HCT116 (cell line): ENCODE measurements at places on chromosomes 5 and 9. TPM values are rescaled to one million over a fixed set of nuclear protein-coding genes. Genes with fewer than 3 reads are reported as not detected.

DNA sequence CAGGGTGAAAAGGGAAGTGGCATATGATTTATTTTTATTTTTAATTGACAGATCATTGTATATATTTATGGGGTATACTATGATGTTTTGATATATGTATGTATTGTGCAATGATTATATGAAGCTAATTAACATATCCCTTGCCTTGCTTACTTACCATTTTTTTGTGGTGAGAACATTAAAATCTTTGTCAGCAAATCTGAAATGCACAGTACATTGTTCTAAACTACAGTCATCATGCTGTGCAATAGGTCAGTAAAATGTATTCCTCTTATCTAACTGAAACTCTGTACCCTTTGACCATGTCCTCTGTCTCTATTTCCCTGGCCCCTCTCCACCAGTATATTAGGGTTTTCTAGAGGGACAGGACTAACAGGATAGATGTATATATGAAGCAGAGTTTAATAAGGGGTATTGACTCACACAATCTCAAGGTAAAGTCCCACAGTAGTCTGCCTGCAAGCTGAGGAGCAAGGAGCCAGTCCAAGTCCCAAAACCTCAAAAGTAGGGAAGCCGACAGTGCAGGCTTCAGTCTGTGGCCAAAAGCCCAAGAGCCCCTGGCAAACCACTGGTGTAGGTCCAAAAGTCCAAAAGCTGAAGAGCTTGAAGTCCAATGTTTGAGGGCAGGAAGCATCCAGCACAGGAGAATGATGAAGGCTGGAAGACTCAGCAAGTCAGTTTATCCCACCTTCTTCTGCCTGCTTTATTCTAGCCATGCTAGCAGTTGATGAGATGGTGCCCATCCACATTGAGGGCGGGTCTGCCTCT, 122.2 kb upstream of the FBXL7 start:
- DNase-seq = no peak

- DNase-seq = no peak
These were observed 42.7 kb downstream of the TENT4A start for GRCh38 chr5:6755941-6756340.

DNA sequence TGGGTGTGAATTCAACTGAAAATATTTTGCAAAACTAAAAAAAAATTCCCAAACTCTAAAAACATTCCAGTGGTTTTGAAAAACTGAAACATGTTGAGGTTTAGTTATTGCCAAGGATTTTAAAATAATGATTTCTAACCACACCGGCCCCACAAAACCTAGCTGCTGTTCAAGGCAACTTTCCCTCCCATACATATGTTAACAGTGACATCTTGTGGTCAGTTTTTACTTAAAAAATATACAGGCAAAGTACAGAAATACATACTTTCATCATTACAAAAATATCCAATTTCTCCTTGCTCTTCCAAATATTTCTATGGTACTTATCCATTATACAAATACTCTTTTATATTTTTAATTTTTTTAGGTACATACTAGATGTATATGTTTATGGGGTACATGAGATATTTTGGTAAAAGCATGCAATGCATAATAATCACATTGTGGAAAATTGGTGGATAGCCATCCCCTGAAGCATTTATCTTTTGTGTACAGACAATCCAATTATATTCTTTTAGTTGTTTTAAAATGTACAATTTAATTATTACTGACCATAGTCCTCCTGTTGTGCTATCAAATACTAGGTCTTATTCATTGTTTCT, 34.4 kb upstream of the MRPS30 start:
- peak; percentile 38 for DNase-seq

DNA sequence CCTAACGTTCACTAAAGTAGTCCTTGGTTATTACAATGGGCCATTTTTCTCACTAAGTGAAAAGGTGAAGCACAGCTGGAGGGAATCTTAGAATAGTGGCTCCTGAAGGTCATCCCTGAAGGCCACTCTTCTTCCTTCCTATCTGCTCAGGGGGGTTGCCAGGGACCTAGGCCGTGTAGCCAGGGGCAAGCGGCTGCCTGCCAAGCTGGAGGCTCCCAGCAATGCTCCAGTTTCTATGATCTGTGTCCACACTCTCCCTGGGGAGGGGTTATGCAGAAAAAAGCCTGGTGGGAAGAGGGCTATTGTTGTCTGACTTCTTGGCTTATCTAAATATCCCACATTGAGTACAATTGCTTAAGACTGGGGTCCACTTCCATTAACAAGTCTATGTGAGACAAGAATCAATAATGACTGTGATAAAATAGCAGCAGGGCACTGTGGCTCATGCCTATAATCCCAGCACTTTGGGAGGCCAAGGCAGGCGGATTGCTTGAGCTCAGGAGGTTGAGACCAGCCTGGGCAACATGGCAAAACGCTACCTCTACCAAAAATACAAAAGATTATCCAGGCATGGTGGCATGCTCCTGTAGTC, 3.8 kb downstream of the NMRK1 start:
- DNase-seq = no peak

DNA sequence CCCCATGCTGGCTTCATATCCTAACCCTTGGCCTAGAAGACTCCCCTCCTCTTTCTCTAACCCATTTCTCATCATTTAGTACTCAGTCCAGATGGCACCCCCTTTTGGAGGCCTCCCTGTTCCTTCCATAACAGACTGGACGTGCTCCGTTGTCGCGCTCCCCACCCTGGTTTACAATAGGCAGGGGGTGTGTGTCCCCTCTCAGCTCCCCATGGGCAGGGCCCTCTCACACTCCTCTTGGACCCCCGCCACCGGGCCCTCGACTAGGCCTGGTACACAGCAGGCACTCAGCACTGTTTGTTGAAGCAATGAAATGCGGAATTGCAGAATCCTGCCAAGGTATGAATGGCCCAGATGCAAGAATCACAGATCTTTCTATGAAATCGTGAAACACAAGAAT, 227.4 kb downstream of the FSTL4 start:
- DNase-seq = no peak

DNA sequence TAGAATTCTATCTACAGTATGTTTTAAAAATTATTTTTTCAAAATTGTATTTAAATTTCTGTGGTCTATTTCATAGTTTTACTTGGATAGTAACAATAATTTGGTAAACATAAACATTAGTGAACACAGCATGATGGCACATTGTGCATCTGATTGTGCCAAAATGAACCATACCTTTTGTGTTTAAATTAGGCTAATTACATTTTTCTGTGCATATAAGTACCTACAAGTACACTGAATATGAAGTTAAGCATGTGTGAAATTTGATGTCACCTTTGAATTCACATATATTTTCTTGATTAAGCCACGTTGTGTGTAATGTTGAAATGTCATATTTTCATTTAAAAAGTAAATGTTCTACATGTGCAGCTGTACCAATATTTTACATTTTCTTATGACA, 13.4 kb downstream of the PBX3 start:
- DNase-seq = no peak

DNA sequence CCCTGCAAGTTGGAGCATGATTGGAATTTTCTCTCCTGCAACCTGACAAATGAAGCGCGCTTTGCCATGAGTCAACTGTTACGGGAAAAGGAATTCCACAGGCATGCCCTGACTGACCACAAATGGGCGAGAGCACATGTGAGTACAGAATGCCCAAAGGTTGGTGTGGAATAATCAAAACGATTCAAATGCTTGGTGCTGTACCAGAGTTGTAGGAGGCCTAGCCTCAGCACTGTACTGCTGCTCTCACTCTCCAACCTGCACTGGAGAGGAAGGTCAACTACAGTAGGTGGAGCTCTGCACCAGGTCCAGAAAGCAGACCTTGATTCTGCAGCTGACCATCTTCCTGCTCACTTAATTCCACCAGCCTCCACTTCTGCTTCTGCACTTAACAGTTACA, 406.9 kb upstream of the ACTBL2 start:
- DNase-seq = peak; percentile 46

- no peak for DNase-seq
These were observed 1523.9 kb downstream of the MAT2B start for GRCh38 chr5:165029099-165029870.

DNA sequence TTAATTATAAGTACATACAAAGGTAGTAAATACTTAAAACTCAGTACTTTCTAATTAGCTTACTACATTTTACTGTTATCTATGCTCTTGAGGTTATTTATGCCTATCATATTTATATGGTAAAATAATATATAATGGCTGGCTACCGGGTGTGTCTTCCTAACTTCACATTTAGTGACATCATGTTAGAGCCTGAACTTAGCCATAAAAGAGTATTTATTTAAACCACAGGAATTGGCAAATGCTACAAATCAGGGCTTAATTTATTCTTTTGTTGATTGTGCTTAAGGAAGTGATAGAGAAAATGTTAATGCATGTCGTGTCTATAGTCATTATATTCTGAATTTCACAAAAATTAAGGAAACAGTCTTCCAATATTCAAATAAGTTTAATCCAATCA, 73.1 kb downstream of the NDUFAF2 start:
- no peak for DNase-seq

DNA sequence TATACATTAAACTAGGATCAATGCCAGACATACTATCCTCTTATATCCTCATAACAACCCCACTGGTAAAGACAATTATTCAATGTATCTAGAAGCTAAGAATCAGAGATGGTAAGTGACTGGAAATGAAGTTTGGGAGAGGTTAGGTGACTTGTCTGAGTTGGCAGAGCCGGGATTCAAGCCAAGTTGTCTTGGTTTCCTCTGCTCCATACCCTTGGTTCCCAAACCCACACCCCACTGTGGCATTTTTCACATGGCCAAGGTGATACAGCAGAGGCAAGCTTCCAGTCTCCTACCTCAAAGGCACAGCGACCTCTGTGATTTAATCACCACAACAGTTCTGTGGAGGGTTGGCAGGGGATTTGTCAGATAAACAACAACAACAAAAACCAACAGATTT, 34.7 kb upstream of the ADRB2 start:
- no peak for DNase-seq

GRCh38 chr5:23136958-23137357, 283.8 kb upstream of the CDH12 start:
- DNase-seq = no peak

DNA sequence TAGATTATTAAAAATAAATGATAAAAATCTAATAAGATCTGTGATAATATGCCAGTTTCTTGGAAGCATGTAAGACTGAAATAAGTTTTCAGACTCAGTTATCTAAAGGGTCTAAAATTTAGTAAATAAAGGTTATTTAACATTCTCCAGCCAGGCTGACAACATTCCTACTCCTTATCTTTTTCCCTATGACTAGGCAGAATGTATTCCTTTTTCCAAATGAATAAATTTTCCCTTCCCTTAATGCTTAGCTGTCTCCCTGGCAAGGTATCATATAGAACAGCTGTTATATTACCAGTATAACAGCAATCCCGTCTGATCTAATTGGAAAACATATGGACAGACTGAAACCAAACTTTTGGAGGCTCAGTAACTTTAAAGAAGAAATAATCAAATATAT, 13.0 kb downstream of the MEGF9 start:
- DNase-seq = no peak

DNA sequence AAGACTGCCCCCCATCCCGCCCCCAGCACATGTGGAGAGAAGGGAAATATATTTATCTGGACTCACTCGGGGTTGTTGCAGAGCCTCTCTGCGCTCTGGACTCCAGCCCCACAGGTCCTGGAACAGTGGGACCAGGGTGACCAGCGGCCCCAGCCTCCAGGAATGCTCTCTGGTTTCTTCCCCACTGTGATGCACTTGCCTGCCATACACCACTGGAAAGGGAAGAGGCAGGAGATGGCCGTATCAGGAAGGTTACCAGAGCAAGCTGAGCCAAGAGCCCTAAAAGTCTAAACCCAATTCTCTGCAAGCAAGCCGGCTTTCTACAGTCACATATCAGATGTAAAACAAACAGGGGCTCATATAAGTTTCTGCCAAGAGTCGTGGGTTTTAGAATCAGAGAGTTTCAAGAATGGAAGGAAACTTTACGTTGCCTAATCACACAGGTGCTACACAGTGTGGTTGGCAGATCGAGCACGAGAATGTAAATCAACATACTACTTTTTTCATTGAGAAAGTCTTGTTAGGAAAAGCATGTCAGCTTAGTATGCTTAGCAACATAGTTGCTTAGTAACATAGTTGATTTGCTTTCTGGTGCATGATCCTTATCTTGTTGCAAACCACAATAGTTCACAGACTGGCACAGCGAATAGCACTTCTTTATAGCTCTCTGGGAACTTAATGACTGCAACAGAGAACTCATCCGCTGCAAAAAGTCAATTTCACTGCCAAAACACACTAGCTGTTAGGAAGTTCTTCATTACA, 201.2 kb downstream of the TARS1 start:
- DNase-seq = no peak

DNA sequence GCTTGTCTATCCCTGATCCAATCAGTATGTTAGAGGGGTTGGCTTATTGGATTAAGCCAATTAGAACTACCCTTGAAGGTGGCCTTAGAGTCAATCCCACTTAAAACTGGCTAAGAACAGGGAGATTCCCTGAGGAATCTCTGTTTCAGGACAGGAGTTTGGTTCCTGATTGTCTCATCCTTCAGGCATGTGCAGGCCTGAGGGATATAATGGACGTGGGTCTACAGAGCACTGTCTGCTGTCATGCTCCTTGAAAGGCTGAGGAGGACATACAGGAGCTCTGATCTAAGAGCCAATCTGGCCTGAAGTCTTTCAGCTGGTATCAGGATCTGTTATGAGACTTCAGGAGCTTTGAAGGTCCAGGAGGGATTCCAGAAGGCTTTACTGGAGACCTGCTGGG, 36.2 kb upstream of the PRXL2C start:
- DNase-seq = no peak

GRCh38 chr9:84374516-84374915, 34.0 kb upstream of the SLC28A3 start:
- DNase-seq = no peak

- no peak for DNase-seq
These were observed 6.3 kb upstream of the IL12B start for GRCh38 chr5:159336586-159336985.

GRCh38 chr5:10172247-10172646, 77.4 kb downstream of the ATPSCKMT start:
- DNase-seq = no peak

- DNase-seq = no peak
These were observed 127.7 kb upstream of the PPP1R2B start for GRCh38 chr5:156722358-156722757.

- DNase-seq = no peak
These were observed 273.7 kb downstream of the RASEF start for GRCh38 chr9:82789155-82789824.

GRCh38 chr5:53560028-53560427, 411 bp upstream of the NDUFS4 start:
- DNase-seq = no peak

- no peak for DNase-seq
These were observed 73.9 kb upstream of the UNC5A start for GRCh38 chr5:176736301-176736930.

The CCL27 gene
- 1.0 TPM for total RNA-seq

The SPINK4 gene
- total RNA-seq = not detected

The SEC24A gene
- total RNA-seq = 16.8 TPM

The DEPDC1B gene
- total RNA-seq = 39.7 TPM

The FAM221B gene
- total RNA-seq = not detected

The ADAMTSL2 gene
- total RNA-seq = not detected

The DCTN4 gene
- total RNA-seq = 78.8 TPM

The PCDHGB1 gene
- 0.15 TPM for total RNA-seq

The SNX2 gene
- total RNA-seq = 57.7 TPM

The PAEP gene
- not detected for total RNA-seq
